Cerebellar nuclear complex (tissue), 1 donor: ENCODE measurements at places on chromosomes 16 and 17.

GRCh38 chr16:29806641-29807425, 504 bp downstream of the MAZ start:
- no peak for DNase-seq

DNA sequence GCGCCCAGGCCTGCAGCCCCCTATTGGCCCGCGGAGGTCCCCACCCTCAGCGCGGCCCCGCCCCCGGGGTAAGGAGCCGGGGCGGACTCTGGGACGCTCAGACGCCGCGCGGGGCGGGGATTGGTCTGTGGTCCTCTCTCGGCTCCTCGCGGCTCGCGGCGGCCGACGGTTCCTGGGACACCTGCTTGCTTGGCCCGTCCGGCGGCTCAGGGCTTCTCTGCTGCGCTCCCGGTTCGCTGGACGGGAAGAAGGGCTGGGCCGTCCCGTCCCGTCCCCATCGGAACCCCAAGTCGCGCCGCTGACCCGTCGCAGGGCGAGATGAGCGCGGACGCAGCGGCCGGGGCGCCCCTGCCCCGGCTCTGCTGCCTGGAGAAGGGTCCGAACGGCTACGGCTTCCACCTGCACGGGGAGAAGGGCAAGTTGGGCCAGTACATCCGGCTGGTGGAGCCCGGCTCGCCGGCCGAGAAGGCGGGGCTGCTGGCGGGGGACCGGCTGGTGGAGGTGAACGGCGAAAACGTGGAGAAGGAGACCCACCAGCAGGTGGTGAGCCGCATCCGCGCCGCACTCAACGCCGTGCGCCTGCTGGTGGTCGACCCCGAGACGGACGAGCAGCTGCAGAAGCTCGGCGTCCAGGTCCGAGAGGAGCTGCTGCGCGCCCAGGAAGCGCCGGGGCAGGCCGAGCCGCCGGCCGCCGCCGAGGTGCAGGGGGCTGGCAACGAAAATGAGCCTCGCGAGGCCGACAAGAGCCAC, at the start of gene NHERF1:
NHERF1 (plus strand) TSS at position 100 of the 750 bp plus-strand sequence; CDS start at position 319, 219 bp downstream.
- no peak for DNase-seq

DNA sequence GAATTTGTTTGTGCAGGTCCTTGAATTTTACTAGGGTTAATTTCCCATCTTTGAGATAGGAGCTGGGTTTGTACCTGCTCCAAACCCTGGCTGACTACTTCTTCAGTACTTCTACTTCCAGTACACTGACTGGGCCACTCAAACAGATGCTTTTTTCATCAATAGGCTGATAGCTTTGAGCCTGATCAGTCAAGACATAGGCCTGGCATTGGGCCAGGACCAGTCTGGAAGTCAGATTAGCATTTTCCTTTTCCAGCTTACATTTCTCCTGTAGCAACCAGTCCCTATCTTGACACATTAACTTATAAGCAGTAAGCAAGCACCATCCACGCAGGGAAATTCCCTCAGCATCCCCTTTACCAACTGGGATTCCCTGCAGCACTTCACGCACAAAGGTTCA, 7.5 kb upstream of the TMEM101 start:
- DNase-seq: no peak

DNA sequence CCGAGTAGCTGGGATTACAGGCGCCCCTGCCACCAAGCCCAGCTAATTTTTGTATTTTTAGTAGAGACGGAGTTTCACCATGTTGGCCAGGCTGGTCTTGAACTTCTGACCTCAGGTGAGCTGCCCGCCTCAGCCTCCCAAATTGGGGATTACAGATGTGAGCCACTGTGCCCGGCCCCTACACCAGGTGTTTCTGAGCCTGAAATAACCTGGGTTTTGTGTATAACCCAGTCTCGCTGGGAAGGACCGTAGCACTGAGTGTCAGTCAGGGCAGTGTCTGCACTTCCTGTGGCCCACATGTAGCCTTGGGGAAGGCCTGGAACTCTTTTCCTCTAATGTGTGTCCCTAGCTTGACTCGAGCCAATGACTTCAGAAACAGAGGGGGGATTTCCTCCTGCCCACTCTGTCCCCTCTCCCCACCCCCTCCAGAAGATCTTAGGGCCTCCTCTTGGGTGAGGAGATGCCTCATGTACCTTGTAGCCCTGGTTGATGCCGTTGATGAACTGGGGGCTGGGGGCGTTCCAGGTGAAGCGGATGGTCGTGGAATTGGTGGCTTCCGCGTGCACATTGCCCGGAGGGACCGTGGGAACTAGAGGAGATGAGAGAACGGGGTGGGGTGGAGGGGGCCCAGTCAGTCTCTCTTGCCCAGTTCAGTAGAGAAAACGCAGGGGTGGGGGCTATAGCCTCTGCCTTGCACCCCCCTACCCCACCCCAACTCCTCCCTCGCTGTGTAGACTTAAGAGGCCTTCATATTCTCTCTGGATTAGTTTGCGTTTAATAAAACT, 102.6 kb upstream of the CDC42EP4 start:
- DNase-seq: no peak

DNA sequence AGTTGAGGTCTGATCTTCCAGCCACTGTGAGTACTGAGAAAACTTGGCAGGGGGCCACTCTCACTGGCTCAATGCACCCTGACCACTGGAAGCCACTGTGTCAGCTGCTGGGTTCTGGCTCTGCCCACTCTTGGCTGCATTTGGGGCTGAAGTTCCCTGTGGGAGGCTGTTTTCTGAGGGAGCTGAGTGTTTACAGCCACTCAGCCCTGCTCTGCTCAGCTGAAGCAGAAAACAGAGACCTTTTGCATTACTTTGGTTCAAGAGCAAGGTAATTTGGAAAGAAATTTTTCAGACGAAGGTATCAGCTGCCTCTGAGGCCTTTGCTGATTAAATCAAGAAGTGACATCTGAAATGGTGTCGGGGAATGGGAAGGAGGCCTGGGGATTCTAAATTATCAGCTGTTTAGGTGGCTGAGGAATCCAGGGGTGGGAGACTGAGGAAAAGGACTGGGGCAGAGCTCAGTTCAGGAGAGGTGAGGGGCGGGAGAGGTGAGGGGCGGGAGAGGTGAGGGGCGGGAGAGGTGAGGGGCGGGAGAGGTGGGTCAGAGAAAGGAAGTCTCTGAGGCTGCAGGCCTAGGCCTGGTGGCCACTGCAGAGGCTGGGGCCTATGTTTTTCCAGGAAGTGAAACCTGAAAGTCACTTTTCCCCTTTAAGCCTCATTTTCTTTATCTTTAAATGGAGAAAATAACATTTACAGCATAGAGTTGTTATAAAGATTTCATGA, at the start of gene ACSM5:
ACSM5 (plus strand) TSS at position 137 of the 723 bp plus-strand sequence. CDS start 1,951 bp downstream, outside the sequence.
- no peak for DNase-seq

- DNase-seq: no peak
Measured at GRCh38 chr17:31281061-31281460, 16.0 kb downstream of the OMG start.

GRCh38 chr17:2095536-2095910, 40.6 kb downstream of the HIC1 start:
- DNase-seq: no peak

- no peak for DNase-seq
Measured at GRCh38 chr16:19874851-19875546, 9.6 kb downstream of the GPRC5B start.

DNA sequence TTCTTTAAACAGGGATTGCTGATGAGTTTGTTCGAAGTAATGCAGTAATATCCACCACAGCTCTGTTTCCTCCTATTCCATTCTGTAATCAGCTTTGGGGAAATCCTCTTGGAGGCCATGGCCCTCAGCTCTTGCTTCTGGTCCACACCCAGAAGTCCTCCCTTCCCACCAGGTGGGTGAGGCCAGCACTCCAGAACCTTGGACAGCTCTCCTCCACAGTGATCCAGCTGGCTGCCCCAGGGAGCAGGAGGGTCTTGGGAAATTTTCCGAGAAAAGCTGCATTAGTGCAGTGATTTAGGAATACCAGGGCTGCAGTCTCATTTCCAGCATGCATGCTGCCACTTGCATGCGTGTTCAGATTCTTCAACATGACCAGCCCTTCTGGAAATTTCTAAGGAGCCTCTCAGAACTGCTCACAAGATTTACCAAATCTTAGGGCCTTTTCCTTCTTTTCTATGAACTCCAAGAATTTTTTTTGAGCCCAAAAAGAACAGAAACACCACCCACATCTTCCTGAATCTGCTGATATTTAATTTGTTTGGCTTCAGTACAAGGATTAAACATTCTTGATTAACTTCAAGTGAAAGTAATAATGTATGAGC, 4.2 kb downstream of the SMPD3 start:
- DNase-seq: no peak

GRCh38 chr16:73025151-73025855, 22.6 kb downstream of the ZFHX3 start:
- DNase-seq: no peak

DNA sequence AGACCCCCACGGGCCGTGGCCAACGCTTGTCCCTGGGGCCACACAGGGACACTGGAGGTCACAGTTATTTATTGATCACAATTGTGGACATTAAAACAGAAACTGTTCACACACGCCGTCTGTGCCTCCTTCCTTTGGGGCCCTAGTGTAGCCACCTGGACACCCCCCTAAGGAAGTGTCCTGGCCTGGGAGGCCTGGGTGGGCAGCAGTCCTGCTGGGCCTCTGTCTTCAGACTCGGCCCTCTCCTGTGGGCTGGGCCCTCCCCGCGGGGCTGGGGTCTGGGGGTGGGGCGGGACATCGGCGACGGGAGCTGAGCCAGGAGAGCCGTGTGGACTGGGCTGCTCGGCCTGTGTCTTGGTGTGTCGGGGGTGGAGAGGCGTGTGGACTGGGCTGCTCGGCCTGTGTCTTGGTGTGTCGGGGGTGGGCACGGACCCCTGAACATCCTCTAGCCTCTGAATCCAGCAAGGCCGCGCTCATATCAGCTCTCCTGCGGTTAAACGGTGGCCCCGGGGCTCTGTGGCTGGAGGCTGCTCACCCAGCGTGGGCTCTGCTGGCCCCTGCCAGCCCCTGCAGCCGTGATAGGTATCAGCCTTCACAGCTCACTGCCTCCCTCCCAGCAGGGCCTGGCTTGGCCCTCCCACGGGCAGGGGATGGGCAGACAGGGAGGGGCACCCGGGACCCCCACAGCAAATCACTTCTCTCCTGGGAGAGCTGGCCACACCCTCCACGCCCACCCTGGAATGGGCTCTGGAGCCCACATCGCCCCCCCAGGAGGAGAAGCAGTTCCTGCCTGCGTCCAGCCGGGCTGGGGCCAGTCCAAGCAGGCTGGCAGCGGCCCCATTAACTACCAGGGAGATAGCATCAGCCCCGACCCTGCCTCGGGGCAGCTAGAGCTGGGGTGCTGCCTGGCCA, 1.1 kb upstream of the NHLRC4 start:
- no peak for DNase-seq

DNA sequence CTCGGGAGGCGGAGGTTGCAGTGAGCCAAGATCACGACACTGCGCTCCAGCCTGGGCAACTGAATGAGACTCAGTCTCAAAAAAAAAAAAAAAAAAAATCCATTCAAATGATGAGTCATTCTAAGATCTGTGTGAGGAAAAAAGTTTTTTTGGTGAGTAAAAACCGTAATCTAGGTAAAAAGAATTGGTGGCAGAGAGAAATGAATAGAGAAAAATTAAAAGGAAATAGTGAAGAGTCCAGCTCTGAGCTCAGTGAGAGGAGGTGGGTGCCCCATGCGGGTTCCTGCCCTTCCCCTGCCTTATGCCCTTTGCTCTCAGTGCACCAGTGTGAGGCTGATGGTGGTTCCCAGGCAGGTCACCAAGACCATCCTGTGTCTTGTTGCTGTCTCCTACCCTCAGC, 20.9 kb downstream of the GAN start:
- no peak for DNase-seq

DNA sequence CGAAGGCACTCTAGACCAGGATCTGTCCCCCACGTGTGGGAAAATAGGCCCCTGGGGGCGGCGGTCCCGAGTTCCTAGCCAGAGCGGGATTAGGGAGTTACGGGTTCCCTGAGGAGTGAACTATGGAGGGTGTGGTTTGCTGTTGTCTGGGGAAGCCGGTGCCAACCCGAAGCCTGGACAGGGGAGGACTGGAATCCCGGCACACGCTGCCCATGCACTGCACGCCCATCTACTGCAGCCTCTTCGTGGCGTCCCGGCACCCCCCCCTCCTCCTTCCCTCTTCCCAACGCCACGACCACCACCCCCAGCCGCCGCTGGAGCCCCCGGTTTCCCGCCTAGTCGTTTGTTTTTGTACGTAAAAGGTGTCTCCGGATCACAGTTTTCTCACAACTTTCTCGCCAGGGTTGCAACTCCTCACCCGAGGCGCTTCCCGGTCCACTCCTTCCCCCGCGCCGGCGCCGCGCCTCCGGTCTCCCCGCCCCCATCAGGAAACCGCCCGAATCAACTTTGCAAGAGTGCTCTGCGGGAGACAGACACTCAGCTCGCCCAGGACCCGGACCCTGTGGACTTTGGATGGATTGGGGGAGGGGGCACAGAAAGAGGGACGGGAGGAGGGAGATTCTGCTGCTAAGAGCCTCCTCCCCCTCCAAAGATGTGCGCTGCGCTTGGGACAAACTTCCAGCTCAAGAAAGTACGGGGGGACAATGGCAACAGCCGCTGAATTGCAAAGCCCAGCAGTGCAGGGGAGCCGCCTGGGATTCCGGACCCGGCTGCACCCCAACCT, 1.4 kb upstream of the LHX1 start:
- DNase-seq: no peak

DNA sequence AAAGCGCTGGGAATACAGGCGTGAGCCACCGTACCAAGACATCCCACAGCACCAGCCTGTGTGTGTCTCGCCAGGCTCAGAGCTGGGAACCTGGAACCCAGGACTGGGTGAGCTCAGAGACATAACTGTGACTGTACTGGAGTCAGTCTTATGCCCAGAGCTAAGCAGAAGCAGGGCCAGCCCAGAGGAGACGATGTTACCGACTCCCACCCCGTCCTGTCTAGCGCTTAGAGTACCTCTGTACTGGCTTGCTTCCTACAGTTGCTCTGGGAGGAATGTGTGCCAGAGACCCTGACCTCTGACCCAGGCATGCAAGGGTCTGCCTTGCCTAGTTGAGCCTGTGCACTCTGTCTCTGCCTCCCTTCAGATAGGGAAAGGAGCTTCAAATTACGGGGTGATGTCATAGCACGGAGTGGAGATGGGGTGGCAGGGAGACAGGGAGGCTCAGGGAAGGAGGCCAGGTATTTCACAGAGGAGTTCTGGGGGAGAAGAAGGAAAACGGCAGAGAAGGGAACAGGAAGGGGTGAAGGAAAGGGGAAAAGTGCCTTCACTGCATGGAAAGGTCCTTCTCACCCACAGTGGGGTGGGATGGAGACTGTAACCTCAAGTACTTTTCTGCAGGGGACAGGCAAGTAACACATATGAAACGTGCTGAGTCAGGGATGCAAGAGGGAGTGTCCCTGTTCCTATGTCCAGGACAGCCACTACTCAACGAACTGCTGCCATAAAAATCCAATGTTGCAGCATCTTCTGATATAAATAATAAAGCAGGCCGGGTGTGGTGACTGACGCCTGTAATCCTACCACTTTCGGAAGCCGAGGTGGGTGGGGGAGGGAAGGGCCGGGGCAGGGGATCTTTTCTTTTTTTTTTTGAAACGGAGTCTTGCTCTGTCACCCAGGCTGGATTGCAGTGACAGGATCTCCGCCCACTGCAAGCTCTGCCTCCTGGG, 5.8 kb upstream of the ARMC5 start:
- DNase-seq: no peak

DNA sequence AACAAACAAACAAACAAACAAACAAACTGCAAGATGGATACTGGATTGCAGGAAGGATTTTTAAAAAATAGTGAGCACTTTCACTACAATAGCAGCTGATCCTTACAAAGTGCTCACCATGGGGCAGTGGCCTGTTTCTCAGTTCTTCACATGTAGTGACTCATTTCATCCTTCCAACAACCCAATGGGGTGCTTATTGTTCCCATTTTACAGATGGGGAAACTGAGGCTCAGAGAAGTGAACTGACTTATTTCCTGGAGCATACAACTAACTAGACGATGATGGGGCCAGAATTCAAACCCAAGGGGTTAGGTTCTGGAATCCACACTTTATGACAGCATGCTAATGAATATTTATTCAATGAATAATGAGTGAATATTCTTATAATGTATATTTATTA, 61.2 kb downstream of the MYH11 start:
- DNase-seq: no peak
